ENCODE measurements at places on chromosomes 5 and 9.

DNA sequence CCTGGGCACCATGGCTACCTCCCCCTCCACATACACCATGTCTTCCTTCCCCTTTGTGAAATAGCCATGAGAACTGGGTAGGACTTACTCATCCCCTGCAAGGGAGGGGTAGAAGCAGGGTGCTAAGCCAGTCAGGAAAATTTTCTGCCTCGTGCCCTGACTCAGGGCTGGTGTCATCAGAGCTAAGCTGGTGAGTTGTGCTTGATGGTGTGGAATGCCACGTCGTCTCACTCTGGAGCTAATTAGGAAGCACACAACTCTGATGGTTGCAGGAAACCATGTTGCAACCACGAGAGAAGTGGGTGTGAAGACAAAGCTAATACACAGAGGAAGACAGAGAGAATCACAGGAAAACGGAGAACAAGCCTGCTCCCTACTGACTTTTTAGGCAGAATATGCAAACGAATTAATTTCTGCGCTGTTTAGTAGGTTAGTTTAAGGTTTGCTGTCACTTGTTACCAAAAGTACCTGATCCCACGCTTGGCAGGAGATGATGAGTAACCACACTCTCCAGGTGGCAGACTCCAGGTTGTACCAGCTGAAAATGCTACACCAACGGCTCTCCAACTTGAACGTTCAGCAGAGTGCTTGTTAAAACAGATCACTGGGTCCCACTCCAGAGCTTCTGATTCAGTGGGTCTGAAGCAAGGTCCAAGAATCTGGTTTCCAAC lies 54.5 kb downstream of the STK10 start:
- DNase-seq, result peak; percentile 97

- no peak for DNase-seq
Measured at GRCh38 chr9:93417538-93417937, 33.9 kb upstream of the FAM120A start.

DNA sequence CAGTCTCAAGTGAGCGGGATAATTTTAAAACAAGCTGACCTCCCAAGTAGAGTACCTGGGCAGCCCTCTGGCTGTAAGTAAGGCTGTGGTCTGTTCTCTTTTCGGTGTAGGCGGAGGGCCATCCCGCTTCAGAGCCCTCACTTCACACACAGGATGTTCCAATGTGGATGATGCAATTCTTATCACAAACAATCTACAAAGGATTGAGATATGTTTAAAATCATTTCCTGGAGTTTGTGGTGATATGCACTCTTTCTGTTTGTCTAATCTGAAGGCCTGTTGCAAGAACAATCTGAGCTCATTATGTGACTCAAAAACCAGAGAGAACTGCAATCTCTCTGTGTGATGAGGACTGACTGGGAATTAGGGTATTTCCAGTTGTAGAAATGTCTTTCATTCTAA lies 42.5 kb downstream of the ITGA2 start:
- peak; percentile 78 for DNase-seq

- DNase-seq, result no peak
Measured at GRCh38 chr5:107817951-107818350, 147.2 kb upstream of the EFNA5 start.

DNA sequence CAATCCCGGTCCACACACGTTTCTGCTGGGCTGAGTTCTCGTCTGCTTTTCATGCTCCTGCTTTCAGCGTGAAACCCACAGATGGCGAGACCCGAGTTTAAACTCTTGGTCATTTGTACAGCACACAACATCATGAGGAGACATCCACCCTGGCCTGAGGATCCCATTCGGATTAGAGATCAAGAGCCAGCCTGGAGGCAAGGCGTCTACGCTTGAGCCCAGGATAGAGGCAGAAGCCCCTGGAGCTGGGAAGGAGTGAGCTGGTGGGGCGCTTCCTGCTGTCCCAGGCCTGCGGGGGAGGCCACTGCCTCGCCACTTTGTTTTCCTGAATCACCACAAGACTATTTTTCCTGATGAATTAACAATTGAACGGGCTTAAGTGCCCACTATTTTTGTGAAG lies 281.9 kb upstream of the IRX4 start:
- no peak for DNase-seq

GRCh38 chr5:6750951-6751685 lies 37.9 kb downstream of the TENT4A start:
- DNase-seq, result no peak

GRCh38 chr9:1276474-1276873 lies 226.3 kb downstream of the DMRT2 start:
- DNase-seq, result no peak
